ENCODE measurements at places on chromosomes 7 and 10.

- DNase-seq, result no peak
Measured at GRCh38 chr10:88379575-88379974, 203.5 kb downstream of the RNLS start.

DNA sequence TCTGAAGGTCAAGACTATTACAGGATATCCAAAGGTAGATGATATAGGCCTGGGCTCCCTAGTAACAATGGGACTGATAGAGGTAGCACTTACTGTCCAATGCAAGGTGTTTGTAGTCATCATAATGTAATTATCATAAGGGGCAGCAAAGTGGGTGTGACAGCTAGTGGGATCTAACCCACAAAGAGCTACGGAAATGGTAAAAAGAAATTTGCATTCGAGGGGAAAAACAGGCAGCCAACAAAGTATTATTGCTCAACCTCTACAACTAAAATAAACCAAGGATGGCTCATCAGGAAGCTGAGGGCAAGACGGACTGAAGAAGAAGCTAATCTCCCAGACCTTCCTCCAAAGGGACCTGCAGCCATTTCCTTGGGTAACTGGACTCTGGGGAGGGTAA, 211.0 kb downstream of the WDR11 start:
- no peak for DNase-seq

DNA sequence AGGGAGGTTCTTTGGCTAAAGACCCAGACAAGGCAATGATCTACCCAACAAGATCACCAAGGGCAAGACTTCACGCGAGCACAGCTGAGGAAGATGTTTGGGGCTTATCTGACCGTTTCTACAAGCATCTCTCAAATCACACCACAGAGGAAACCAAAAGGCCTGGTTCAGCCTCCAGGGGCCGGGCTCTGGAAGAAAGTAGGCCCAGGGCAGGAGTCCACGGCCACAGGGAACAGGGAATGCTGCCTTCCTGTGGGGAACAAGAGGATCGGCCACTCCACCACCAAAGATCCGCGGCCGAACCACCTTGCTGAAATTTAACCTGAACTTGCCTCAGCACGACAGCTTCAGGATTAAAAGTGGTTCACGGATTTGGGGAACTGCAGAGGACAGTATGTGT, 332.5 kb downstream of the PTPRN2 start:
- DNase-seq, result no peak

- no peak for DNase-seq
Measured at GRCh38 chr10:95761939-95762492, 6.1 kb downstream of the ENTPD1 start.

GRCh38 chr10:95408983-95409873, 118.4 kb upstream of the PDLIM1 start:
- DNase-seq, result no peak

- DNase-seq, result no peak
Measured at GRCh38 chr7:73770002-73770859, at the start of gene CLDN3. TSS of gene CLDN3 (minus strand) at chr7:73770270. CDS start at chr7:73770049, 221 bp downstream.

DNA sequence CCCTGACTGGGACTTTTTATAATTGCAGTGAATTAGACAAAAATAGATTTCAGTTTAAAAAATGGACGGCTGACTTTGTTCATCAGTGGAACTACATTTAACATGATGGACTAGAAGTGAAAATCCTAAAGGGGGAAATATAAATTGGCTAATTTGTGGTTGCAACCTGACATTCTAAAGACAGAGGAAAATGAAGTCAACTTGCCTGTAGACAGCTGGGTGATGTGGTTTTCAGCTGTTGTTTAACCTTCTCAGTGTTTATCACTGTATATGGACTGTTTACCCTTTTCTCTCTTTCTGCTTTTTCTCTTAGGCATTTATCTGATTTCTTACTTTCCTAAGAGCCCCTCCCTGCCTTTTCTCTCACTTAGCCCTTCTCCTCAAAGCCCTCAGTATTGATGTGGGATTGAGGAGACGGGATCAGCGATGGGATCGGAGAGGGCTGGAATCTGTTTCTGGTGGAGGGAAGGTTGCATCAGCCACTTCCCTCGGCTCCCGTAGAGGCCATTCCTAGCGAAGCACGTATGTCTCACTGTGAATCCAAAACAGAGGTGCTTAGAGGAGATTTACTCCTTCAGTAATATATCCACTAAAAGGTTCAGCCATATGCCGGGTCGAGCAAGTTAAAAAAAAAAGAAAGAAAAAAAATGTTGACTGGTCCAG, 109.0 kb upstream of the KLF6 start:
- no peak for DNase-seq

- DNase-seq, result no peak
Measured at GRCh38 chr10:51527522-51528219, 171.7 kb downstream of the CSTF2T start.

DNA sequence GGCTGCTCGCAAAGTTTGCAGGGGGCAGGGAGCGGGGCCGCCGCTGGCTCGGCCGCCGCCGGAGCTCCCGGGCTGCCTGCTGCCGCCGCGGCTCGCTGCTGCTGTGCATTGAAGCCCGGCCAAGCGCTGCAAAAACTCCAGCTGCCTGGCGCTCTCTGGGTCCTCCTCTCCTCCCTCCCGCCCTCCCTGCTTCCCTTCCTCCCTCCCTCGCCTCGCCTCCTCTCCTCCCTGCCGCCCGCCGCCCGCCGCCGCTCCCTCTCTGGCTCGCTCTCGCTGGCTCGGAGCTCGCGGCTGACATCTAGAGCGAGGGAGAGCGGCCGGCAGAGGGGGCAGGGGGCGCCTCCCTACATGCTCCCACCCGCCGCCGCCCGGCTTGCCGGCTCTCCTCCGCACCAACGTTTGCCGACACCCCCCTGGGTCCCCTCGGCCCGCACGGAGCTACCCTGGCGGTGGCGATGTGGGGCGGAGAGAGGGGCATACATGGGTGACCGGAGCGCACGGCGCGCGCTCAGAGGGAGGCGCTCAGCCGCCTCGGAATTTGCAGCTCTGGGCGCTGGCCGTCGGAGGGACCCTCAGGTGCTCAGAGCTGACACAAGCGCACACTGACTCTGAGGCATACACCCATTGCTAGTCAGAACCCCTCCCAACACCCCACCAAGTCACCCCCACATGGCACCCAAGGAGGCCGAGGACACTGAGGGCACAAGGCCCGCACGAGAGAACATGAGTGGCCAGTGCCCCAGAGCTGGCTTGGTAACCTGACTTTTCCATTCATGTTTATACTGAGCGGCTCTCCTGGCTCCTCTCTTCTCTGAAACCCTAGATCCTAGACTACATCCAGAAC, 1.2 kb upstream of the PLXNA4 start:
- no peak for DNase-seq

- DNase-seq, result no peak
Measured at GRCh38 chr7:69516238-69516820, 81.9 kb upstream of the AUTS2 start.

DNA sequence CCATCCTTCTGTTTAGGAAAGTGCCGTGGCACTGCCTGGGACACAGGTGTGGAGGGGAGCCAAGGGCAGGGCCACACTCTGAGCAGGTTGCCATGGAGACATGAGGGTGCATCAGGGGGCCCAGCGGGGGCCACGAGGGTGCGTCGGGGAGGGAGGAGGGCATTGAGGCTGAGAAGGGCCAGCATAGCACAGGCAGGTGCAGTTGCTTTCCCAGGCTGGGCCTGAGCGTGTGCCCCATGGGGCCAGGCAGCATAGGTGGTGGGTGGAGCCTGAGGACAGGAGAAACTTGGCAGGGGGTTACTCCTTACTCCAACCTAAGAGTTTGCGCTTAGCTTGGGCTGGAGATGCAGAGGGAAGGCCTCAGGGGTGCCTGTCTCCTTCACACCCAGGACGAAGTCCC, 15.2 kb downstream of the YKT6 start:
- no peak for DNase-seq

DNA sequence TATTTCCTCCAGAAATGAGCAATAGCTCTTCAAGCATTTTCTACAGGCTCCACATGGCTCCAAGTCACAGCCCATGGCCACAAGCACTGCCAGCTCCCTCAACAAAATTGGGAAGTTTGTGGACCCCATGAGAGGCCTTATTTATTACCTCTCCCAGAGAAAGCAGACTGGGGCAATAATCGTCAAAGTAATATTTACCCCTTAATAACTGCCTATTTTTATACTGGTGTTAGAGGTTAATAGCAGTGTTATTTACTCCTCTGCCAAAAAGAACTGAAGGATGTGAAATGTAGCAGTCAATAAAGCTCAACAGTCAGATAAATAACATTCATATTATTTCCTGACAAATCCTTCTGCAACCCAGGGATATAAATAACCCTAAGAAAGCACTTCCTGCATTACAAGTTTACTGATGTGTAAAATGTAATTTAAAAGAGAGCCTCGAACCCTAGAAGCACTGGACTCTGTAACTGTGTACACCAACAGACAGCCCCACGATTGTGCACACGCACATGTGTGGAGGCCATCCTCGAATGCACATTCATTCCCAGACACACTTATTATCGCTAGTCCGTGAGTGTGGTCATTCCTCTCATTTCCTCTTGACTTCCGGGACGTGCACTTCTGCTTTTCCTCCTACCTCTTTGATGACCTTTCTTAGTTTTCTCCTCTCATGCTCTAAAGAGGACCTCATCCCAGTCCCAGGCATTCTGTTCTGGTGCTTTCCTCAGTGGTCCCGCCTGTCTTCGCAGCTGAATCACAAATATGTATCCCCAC, 157.4 kb downstream of the EVX1 start:
- DNase-seq, result no peak

GRCh38 chr7:133550145-133550544, 297.3 kb downstream of the EXOC4 start:
- no peak for DNase-seq

DNA sequence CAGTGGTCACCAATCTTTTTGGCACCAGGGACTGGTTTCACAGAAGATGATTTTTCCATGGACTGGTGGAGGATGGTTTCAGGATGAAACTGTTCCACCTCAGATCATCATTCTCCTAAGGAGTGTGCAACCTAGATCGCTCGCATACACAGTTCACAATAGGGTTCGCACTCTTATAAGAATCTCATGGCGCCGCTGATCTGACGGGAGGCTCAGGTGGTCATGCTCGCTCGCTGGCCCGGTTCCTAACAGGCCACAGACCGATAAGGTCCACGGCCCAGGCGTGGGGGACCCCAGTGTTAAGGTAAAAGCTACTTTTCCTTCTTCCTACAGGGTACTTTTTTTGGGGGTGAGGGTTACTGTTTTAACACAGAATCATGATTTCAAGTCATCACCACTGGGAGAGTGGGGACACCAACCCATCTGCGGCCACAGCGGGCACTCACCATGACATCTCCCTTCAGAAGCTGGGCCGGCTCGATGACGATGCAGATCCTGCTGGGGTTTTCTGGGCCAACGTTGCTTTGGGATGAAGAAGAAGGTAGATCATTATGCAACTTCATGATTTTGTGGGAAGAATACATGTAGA, 170.5 kb downstream of the TNS3 start:
- DNase-seq, result no peak

Data from CD4-positive, alpha-beta T cell (primary cell).